Activated gamma-delta T cell (primary cell): ENCODE measurements at places on chromosomes 5 and 9.

DNA sequence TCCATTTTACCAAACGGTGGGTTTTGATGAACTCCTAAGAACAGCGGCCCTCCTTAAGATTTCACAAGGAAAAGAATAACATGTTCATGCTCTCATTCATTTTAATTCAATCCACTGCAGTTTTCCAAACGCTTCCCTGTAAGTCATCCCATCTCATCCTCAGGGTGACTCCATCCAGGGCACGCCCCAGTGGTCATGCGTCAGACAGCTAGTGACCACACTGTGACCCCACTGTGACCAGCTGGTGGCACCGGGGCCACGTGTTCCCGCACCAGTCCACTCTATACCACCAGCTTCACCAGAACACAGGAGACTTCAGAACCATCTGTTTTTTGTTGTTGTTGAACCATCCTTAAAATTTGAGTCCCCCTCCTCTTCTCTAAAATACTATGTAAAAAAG is 14.3 kb downstream of the ATPSCKMT start:
- no peak for DNase-seq

- no peak for DNase-seq
These were observed 70.5 kb downstream of the ADAMTSL1 start for GRCh38 chr9:18544456-18544855.

- DNase-seq = no peak
These were observed 328.8 kb upstream of the BRINP1 start for GRCh38 chr9:119697996-119698395.

DNA sequence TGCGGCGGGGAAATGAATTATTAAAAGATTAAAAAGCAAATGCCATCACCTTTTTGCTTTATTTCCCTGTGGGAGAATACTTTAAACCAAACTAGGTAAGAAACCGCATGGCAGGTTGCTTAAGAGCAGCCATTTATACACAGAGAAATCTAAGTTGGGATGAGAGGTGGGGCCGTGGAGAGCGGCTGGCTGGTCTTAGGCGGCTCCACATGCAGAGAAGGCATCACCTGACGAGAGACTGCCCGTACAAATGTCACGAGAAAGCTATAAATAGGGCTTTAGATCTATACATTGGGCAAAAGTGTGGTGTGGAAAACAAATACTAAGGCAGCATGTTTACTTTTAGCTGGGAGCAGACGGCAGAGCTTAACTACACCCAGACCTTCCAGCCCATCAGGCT is 39.4 kb downstream of the MED27 start:
- DNase-seq = no peak

GRCh38 chr9:286071-286740 is 71.5 kb downstream of the DOCK8 start:
- no peak for DNase-seq

- no peak for DNase-seq
These were observed 245.9 kb downstream of the ACTL7B start for GRCh38 chr9:108609897-108610253.

DNA sequence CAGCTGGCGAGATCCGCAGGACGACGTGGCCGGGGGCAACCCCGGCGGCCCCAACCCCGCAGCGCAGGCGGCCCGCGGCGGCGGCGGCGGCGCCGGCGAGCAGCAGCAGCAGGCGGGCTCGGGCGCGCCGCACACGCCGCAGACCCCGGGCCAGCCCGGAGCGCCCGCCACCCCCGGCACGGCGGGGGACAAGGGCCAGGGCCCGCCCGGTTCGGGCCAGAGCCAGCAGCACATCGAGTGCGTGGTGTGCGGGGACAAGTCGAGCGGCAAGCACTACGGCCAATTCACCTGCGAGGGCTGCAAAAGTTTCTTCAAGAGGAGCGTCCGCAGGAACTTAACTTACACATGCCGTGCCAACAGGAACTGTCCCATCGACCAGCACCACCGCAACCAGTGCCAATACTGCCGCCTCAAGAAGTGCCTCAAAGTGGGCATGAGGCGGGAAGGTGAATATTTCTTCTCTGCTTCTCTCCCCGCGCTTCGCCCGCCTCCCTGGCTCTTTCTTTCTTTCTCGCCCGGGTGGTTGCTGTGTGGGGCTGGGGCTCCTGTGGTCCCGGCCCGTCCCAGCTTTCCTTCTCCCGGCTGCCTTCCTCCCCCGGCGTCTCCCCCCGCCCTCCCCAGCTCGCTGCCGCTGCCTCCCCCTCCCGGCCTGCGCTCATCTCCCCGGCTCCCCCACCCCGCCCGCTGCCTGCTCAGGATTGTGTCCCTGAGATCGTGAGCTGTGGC is 2.2 kb downstream of the NR2F1 start:
- DNase-seq = no peak

GRCh38 chr9:86043999-86044398 is 55.4 kb downstream of the GOLM1 start:
- no peak for DNase-seq

DNA sequence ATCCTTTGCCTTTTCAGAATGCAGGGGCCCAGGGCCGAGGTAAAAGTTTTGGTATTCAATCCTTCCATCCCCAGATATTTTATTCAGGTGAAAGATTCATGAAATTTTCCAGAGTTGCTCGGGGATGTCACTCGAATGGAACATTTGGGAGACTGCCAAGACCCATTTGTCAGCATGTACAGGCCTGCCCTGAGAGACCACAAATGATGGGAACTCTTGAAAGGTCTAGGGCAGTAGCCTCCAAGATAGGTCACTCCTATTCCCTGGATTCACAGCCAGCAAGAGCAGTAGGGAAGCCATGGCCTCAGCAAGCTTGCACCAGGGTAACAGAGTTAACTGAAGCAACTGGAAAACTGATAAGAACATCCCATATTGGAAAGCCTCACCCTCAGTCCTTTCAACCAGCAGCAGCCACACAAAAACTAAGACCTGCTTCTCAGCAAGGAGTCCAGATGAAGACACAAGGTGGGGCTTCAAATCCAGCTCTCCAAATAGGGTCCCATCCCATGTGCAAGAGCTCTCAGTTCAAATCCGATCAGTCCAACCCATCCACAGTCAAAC is 12.5 kb downstream of the CARD6 start:
- DNase-seq = no peak

GRCh38 chr5:55071413-55071812 is 31.0 kb upstream of the GZMA start:
- DNase-seq = no peak

DNA sequence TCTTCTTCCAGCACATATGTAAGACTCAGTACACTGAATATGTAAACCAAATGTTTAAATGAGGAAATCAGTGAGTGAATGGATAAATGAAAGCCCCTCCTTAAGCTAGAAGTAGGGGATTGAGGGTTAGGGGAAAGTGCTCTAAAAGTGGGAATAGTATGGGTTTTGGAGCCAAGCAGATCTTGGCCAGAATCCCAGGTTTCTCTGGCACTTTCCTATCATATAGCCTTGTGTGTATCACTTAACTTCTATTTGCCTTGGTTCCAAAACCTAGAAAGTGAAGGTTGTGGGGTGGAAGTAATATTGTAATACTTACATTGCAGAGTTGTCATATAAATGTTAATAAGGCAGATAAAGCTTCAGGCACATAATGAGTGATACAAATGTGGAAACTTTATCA is 45.0 kb upstream of the SV2C start:
- no peak for DNase-seq

DNA sequence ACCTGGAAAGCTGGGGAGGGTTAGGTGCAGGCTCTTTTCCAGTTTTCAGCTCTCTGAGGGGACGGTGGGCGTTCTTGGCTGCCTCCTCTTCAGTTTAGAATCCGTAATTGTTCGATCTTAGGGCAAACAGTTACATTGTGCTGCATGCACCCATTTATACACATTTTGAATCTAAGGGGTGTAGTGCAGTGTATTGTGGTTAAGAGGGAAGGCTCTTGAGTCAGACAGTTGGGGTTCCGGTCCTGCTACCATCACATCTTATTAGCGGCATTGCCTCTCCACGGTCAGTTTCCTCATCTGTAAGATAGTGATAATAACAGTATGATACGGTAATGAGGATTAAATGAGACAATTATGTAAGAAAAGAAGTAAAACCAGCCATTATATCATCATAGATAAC is 625 bp downstream of the EXOSC2 start:
- DNase-seq = no peak

DNA sequence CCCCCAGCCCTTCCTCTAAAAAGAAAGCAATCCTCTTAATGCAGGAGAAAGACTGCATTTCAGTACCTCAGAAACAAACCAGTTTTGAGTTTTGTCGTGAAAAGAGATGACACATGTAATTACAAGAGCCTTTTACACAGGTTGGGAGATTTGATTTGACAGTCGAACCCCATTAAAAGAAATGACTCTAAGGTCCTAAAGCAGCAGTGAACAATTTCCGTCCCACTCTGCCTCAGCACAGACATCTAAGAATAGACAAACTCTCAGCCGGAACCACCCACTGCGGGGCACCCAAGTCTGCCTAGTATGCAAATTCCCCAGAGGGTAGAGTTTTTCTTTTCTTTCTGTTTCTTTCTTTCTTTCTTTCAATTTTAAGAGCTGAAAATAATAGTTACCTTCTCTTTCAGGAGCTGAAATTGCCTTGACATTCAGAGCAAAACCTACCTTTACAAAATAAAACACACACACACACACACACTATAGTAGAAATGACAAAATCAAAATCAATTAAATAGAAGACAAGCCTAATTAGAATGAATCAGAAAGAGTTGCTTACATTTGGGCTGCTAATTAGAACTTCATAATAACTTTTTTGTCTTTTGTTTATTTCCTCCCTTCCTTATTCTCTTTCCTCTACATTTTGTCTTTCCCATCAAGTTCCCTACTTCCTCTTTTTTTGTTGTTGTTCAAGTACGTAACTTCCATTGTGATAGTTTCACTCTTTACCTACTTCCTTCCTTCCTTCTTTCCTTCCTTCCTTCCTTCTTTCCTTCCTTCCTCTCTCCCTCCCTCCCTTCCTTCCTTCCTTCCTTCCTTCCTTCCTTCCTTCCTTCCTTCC is 65.1 kb downstream of the BASP1 start:
- DNase-seq = no peak

- DNase-seq = no peak
These were observed 8.1 kb upstream of the ASB6 start for GRCh38 chr9:129649726-129650679.

DNA sequence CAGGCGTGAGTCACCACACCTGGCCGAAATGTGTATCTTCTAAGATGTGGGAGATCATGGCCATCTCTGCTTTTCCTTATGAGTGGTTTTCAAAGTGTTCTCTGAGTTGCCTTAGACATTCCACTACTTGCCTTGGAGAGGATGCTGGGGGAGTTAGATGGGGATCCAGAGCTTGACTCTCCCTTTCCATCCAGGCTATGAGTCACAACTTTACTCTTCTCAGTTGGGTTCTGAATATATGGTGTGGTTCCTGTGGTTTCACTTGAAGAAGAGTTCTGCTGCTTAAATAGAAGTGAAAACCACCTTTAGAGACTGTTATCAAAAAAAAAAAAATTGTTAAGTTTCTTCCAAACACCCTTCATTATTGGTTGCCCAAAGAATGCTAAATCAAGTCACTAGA is 217.6 kb downstream of the ZNF608 start:
- no peak for DNase-seq

DNA sequence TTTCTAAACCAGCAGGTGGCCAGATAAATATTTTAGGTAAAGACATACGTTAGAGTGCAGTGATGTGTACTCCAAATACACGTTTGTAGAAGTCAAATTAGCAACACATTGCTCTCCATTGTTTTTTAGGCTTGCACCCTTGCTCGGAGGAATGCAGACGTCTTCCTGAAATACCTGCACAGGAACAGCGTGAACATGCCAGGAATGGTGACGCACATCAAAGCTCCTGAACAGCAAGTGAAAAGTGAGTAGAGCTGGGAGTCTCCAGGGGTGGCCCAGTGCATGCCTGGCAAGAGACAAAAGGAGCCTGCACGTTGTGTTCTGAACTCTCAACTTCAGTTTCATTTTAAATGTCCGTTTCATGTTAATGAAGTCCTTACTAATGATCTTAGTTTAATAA is 207.5 kb upstream of the OTULINL start:
- DNase-seq = no peak

DNA sequence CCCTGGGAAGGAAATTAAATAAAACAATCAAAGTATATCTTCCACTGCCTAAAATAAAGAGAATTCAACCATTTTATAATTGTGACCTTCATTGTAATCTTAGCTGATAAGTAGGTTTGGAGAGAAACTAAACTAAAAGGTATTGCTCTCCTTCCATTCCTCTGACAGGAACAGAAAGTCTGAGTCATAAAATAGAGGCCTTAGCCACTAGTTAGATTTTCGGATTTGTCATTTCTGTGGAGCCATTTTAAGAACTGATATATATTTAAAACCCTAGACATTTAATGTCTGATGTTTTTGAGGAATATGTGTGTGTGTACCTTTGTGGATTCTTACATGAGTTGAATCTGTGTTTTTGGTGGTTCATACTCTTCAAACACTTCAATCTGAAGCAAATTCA is 11.8 kb upstream of the TMC1 start:
- DNase-seq = no peak

DNA sequence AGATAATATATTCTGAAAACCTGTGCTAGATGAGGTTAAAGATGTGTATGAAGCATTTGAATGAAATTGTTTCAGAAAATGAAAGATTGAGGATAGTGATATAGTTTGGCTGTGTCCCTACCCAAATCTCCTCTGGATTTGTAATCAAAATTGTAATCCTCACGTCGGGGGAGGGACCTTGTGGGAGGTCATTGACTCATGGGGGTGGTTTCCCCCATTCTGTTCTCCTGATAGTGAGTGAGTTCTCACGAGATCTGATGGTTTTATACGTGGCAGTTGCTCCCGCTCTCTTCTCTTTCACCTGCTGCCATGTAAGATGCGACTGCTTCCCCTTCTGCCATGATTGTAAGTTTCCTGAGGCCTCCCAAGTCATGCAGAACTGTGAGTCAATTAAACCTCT is 2.0 kb upstream of the TEX48 start:
- no peak for DNase-seq

GRCh38 chr9:20041697-20042081 is 252.9 kb upstream of the SLC24A2 start:
- DNase-seq = no peak

DNA sequence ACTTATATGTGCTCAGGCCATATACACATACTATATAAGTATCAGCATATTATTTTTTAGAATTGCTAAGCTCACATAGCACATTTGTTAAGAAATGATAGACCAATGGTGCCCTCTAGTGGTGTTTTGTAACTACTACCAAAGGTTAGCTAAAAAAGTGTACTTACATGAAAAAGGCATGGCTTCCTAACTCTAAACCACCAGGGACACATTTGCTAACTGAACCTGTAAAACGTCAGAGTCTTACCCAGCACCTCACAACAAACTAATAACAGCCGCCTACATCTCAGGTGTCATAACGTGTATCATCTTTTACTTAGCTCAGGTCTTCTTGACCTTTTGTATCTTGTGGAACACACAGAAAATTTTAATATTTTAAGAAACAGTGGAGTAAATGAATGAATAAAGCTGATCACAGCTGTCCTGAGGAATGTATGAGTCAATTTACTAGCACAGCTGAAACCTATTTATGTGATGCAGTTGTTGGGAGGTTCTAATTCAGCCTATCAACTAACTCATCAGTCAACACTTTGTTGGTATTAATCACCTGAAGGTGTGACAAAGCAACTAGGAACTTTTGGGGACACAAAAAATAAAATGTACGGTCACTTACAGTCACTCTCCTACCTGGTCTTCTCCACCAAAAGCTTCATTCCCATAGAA is 72.9 kb downstream of the BAAT start:
- no peak for DNase-seq
